Tongue (tissue), 3 donors: ENCODE measurements at places on chromosomes 2 and 18.
A peak's percentile ranks its signal among the peaks of the same experiment; 100 is the strongest.

- DNase-seq, result peak; percentile 68
These were observed at the start of gene ADD2 for GRCh38 chr2:70767699-70768589. Gene ADD2 (minus strand): TSS chr2:70768200. CDS start chr2:70706408, 61,792 bp downstream.

DNA sequence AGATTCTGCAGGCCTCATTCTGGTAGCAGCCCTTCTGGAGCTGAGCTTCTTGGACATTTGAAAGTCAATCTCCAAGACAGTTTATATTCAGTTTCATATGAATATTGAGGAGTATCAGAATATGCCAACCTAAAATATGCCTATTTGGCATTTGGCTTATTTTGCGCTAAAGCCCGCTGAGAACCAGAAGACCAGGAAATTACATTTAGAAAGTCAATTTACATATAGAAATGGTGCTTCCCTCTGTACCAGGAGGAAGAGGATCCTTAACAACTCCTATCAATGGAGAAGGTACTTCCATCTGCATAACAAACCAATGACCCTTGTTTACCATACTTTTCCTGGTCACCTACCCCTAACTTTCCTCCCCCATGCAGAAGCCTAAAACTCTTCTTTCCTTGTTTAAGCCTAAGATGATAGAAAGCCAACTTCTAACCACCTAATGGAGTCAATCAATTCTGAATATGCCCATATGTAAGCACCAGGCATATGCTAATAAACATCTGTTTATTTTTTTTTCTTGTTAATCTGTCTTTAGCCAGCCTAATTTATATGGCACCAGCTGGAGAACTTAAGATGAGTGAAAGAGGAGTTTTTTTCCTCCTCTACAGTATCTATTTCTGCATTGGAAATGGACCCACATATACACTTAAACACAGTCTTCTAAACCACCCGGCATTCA, 57.0 kb upstream of the DYNC1I2 start:
- no peak for DNase-seq

GRCh38 chr2:143489145-143489544, 359.9 kb downstream of the ARHGAP15 start:
- peak; percentile 81 for DNase-seq

- DNase-seq, result no peak
These were observed 84.1 kb upstream of the RTN4 start for GRCh38 chr2:55134316-55134706.

DNA sequence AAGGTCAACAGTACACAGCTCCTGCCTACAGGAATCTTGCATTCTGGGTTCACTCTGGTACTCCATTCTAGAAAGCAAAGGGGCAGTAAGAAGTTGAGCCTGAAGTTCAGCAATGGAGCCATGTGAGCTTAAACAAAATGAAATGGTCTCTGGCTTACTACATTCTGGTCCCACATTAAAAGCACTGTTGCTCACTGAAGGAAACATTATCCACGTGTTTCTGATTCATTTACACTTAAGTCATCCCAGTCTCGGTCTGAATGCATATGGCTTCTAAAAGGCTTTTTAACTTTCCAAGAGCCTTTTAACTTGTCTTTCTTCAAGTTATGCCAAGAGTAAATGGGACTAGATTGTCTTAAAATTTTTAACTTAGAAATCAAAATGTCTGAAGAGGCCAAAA, 177.8 kb downstream of the LNPK start:
- no peak for DNase-seq

DNA sequence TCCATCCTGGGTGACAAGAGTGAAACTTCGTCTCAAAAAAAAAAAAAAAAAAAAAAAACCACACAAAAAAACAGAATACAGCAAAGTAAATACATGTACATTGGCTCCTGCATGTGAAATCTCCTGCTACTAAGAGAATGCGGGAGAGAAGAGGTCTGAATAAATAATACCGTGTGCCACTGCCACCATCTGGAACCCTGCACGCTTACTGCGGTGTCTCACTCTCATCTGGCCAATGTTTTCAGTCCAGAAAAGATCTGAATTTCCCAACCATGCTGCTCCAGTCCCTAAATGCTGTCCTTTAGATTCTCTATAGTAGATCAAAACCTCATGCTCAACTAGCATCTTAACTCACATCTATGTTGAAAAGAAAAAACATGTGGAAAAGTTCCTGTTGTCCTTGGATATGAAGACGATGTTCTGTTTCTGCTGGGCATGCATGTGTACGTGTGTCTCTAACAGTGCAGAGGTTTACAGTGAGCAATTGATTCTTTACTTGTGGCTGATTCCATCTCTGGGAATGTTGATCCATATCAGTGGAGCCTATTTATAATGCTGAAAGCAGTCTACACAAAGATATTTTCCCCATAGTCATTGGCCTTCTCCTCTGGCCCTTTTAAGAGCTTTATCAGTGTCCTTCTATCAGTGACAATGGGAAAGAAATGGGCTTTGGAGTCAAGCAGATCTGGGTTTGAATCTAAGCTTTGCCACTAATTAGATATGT, 11.9 kb downstream of the STON1 start:
- no peak for DNase-seq

- DNase-seq, result no peak
These were observed 549.4 kb upstream of the HS6ST1 start for GRCh38 chr2:128867936-128868636.

- DNase-seq, result no peak
These were observed 132.6 kb upstream of the CDCA7 start for GRCh38 chr2:173221937-173222594.

GRCh38 chr2:19484736-19485135, 126.3 kb upstream of the OSR1 start:
- no peak for DNase-seq

DNA sequence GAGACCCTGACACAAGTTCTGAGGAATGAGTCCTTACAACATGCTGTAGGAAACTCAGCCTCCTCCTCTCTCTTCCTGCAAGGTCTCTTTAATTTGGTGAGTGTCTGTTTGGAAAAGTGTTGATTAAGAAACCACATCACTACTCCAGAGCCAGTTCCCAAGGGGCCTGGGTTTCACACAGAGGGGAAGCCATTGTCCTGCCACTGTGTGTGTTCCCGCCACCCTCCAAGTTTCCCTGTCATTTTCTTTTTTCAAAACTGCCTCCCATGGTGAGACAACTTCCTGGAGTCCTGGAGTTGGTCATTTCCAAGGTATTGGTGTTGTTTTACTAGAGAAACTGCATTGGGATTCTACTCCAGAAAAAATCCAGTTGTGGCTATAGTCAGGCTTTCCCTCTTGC, 232.0 kb upstream of the PARD3B start:
- DNase-seq, result no peak

DNA sequence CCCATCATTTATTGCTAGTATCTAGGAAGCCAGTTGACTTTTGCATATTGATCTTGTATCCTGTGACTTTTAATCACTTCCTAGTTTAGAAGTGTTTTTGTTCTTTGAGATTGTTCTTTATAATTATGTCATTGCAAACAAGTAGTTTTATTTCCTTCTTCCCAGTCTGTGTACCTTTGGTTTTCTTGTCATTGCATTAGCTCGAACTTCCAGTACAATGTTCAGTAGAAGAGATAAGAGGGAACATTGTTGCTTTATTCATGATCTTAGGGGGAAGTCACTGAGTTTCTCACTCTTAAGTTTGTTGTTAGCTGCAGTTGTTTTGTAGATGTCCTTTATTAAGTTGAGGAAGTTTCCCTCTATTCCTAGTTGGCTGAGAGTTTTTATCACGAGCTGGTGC, 61.0 kb downstream of the TRAPPC12 start:
- DNase-seq, result no peak

DNA sequence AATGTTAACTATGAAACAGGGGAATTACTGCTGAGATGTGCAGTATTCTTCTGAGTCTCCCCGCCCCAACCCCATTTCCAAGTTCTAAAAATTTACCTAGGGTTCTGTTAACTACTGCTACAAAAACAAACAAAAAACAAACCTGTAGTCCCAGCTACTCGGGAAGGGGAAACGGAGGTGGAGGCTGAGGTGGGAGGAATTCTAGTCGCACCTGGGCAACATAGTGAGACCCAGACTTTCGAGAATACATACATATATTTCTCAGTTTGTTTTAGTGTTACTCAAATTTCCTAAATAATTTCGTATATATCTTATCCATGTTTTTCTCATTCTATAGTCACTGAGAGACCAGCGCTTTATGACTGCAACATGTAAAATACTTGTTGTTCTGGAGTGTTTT, 989 bp downstream of the STAM2 start:
- DNase-seq, result no peak

GRCh38 chr2:12617853-12618252, 98.9 kb upstream of the TRIB2 start:
- DNase-seq, result no peak

GRCh38 chr2:77999376-77999775, 477.2 kb upstream of the LRRTM4 start:
- no peak for DNase-seq

DNA sequence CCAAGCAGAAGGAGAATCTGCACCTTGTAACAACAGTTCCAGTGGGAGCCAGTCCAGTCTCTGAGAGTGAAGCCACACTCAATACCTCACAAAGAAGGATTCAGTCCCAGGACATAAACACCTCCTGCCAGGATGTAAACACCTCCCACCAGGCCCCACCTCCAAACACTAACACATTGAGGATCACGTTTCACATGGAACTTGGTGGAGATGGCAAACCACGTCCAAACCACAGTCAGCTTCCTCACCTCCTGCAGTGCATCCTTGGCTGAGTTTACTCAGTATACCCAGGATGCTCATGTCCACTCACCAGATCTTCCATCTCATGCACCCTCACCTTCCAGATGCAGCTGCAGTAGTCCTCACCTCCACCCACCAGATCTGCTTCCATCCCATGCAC, 37.8 kb upstream of the TMEM18 start:
- no peak for DNase-seq

DNA sequence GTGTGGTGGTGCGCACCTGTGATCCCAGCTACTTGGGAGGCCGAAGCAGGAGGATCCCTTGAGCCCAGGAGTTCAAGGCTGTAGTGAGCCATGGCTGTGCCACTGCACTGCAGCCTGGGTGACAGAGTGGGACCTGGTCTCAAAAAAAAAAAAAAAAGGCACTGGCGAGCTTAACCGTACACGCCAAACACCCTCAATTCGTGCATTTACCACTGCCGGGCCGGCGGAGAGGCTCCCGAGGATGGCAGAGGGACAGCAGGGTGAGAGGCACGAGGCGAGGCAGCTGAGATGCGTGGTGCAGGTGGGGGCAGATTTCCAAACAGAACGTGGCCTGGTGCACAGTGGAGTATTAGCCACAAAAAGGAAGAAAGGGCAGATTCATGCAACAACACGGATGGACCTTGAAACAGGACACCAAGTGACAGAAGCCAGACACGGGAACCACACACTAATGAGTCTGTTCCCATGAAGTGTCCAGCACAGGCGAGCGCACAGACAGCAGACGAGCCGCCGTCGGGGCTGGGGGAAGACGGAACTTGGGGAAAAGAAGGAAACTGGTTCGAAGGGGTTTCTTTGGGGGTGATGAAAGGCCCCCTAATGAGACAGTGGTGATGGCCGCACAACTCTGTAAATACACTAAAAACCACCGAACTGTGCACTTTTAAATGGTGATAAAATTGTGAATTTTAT, 27.4 kb downstream of the SLC66A2 start:
- no peak for DNase-seq

GRCh38 chr2:157168501-157168900, 89.0 kb upstream of the GALNT5 start:
- DNase-seq, result no peak

DNA sequence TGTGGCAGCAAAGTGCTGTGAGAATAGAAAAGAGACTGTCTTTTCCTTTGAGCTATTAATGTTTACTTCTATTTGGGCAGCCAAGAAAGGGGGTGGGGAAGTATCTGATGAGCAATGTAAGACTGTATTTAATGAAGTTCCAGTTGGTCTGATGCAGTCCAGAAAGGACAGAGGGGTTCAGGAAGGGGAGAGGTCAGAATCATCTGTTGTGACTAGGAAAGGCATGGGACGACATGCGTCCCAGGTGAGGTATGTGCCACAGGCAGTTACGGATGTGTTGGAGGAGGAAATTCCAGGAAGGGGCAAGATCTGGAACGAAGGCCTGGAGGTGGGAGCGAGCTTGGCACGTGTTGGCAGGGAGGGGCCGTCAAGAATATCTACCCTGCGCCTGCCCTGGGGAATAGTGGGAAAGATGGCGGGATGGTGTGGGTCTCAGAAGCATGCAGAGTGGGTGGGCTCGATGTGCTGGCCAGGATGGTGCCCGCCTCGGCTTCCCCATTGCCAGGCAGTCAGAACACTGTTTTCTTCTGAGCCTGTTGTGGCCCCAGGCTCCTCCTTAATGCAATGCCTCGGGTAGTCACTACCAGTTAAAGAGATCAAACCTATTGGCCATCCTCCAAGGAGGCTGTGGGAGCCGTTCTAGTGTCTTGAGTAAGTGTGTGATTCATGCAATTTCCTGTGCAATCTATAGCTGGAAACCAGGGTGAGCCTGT, 57.8 kb upstream of the TXNDC2 start:
- no peak for DNase-seq
